Muscle of back (tissue), 13 donors: ENCODE measurements at places on chromosomes 2 and 18. TPM values are rescaled to one million over a fixed set of nuclear protein-coding genes. Genes with fewer than 3 reads are reported as not detected.

- no peak for DNase-seq
These were observed 793.8 kb upstream of the FSHR start for GRCh38 chr2:49948091-49948490.

Gene PUS10
- 5.5 TPM for polyA plus RNA-seq

Gene HOXD9
- 5.0 TPM for polyA plus RNA-seq

Gene SLC11A1
- polyA plus RNA-seq = 0.76 TPM

DNA sequence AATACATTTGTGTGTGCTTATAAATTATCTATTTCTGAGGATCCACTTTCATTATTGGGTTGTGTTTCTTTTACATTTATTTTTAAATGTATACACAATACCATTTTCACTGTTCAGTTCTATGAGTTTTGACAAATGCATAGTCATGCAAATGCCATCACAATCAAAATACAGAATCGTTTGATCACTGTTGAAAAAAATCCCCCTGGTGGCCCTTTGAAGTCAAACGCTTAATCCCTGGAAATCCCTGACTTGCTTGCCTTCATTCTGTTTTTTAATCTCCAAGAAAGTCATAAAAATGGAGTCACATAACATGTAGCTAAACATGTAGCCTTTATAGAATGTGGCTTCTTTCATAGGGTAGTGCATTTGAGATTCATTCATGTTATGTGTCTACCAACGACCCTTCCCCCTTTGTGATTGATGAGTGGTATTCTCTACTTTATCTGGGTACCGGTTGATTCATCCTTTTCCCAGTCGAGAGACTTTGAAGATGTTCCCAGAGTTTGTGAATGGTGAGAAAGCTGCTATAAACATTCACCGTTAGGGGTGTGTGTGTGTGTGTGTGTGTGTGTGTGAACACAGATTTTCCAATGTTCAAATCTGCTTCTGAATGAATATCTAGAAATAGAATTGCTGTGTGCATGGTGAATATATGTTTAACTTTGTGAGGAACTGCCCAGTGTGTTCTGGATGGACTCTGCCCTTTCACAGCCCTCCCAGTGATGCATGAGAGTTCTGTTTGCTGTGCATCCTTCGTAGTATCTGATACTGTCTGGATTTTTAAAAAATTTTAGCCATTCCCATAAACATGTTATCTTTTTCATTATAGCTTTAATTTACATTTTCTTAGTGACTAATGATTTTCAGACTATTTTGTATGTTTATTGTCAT is 173.6 kb downstream of the GALR1 start:
- DNase-seq = no peak

- DNase-seq = peak; percentile 34
These were observed 8.2 kb downstream of the ZFP36L2 start for GRCh38 chr2:43218155-43218701.

DNA sequence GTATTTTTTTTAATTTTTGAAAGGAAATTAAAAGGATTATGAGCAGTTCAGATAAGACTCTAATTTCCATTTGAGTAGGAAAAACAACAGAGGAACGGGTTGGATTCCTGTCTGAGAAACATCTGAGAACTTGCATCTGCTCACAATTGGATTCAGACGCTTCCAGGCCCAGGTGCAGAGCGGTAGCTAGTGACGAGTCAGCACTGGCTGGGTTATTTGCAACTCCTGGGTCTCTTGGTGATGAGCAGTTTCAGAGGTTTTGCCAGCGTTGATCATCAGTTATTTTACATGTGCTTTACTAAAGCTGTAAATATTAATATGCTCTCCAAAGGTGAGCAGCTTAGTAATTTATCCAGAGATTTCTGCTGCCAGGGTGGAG is 39.1 kb upstream of the B3GNT7 start:
- DNase-seq = no peak

DNA sequence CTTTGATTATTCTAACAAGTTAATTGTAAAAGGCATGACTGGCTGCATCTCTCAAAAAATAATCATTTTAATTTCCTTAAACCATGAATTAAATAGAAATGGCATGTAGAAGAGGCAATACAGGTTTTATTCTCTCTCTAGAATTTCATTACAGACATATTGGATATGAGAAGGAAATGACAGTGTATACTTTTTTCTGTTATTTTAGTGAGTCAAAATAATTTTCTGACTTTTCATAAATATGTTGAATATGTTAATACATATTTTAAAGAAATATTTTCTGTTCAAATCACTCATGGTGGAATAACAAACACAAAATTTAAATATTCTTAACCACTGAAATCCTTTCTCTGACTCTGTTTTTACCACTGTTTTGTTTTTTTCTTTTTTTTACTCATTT is 510.4 kb downstream of the LRP1B start:
- no peak for DNase-seq

Gene LRRC30
- 1.4 TPM for polyA plus RNA-seq

Gene AGAP1
- polyA plus RNA-seq = 30.0 TPM

- no peak for DNase-seq
These were observed 130.3 kb upstream of the LHCGR start for GRCh38 chr2:48885841-48886240.

Gene DYNAP
- polyA plus RNA-seq = 0.07 TPM

Gene EPB41L3
- polyA plus RNA-seq = 89.1 TPM

DNA sequence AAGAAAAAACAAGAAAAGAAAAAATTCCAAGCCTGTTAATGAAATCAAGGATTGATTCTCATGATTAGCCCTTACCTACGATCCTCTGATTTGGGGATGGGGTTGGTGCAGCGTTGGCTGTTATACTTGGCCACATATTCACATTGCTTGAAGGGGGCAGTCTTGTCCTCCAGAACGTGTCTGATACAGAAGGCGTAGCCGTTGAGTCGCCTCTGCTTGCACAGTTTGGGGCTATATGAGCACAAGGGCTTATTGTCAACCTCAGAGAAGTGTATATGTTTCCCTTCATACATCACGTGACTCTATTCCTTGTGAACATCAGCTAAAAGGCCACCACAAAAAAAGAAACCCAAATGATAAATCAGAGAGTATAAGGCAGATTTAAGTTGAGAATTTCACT is 23.2 kb downstream of the INO80D start:
- DNase-seq = no peak
